CD4-positive, CD25-positive, alpha-beta regulatory T cell (primary cell): ENCODE measurements at places on chromosomes 3 and 15.

- no peak for DNase-seq
These were observed 17.3 kb upstream of the SRGAP3 start for GRCh38 chr3:9266716-9267115.

DNA sequence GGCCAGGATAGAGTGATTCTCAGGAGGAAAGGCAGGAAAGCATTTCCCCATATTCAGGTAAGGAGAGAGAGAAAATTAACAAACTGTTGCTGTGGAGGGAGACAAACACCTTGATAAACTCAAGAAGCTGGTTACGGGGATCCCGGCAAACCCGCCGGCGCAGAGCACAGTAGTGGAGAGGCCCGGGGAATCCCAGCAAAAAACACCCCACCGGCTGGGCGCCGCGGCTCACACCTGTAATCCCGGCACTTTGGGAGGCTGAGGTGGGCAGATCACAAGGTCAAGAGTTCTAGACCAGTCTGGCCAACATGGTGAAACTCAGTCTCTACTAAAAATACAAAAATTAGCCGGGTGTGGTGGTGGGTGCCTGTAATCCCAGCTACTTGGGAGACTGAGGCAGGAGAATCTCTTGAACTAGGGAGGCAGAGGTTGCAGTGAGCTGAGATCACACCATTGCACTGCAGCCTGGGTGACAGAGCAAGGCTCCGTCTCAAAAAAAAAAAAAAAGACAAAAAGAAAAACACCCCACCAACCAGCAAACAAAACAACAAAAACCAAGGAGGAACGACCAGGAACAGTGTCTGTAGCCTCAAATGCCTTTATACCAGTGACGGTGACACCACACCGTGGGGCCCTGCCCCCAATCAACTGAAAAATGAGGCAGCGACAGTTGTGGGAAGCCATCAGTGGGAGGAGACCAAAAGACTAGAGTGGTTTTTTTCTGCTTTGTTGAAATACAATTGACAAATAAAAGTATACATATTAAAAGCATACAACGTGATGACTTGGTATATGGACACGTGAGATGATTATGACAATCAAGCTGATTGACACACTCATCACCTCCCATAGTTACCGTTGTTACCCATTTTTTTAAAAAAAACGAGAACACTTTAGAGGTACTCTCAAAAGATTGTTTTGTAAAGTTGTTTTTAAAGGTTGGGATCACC is 40.2 kb upstream of the IDH2 start:
- peak; percentile 35 for DNase-seq

DNA sequence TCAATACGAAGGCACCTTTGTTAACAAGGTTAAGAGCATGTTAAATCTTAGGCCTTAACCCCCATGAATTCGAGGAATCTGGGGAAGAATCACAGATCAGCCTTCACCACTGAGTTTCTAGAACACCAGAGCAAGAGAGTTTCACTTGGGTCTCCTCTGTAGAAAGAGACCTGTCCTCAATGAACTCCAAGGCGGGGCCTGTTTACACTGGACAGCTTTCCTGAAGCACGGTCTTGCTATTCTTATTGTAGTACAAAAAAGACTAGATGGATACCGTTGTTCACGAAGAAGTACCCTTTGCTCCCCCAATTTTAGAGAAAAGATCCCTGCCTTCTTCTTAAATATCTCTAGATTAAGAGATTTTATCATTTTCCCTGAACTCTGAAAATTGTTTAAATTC is 64.9 kb downstream of the USF3 start:
- no peak for DNase-seq

GRCh38 chr15:96330064-96330449 is 443 bp upstream of the NR2F2 start:
- DNase-seq: no peak

GRCh38 chr3:17573396-17573795 is 169.0 kb downstream of the TBC1D5 start:
- DNase-seq: no peak

GRCh38 chr15:98684436-98684835 is 36.1 kb downstream of the IGF1R start:
- no peak for DNase-seq

DNA sequence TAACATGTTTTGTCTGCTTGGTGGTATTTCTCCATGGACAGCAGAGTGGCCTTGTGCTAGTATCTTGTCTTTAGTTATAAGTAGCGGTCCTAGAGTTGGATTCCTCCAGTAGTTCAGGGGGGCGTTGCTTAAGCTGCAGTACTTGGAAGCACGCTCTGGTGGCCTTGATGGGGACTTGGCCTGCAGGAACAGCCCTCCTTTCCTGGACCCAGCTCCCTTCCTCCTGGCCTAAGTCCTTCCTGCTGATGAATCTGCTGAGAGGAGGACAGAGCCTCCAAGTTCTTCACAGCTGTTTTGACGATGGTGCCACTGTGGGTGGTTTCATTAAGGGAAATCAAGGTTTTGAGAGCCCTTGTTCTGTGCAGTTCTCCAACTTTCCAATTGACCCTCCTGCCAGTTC is 38.6 kb upstream of the SEC22A start:
- no peak for DNase-seq

DNA sequence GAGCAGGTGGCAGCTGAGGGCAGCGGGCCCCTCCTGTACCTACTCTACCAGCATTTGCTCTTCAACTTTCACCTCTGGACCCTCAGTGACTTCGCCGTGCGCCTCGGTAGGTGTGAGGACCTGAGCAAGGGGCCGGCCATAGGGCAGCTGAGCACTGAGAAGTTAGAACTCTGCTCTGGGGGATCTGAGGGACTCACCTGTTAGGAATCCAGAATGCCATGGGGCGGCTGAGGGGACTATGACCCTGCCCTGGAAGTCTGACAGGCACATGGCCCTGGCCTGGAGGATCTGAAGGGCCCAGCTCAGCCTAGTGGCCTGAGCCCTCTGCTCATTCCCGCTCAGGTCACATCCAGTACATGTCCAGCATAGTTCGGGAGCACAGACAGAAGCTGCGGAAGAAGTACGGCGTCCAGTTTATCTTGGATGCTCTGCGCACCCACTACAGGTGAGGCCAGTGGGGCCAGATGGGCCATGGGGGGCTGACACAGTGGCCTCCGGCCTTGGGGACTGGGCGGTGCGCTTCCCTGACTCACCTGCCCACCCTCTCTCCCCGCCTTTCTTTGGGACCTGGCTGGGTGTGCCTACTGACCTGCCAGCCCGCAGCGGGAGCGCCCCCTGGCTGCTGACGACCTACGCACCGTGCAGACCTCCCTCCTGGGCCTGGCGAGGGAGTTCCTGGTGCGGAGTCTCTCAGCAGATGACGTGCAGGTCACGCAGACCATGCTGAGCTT is 18.8 kb downstream of the NBEAL2 start:
- DNase-seq: peak; percentile 52

- no peak for DNase-seq
These were observed 26.6 kb downstream of the COL8A1 start for GRCh38 chr3:99665017-99665416.

GRCh38 chr3:162721736-162722135 is 1225.1 kb downstream of the OTOL1 start:
- no peak for DNase-seq

DNA sequence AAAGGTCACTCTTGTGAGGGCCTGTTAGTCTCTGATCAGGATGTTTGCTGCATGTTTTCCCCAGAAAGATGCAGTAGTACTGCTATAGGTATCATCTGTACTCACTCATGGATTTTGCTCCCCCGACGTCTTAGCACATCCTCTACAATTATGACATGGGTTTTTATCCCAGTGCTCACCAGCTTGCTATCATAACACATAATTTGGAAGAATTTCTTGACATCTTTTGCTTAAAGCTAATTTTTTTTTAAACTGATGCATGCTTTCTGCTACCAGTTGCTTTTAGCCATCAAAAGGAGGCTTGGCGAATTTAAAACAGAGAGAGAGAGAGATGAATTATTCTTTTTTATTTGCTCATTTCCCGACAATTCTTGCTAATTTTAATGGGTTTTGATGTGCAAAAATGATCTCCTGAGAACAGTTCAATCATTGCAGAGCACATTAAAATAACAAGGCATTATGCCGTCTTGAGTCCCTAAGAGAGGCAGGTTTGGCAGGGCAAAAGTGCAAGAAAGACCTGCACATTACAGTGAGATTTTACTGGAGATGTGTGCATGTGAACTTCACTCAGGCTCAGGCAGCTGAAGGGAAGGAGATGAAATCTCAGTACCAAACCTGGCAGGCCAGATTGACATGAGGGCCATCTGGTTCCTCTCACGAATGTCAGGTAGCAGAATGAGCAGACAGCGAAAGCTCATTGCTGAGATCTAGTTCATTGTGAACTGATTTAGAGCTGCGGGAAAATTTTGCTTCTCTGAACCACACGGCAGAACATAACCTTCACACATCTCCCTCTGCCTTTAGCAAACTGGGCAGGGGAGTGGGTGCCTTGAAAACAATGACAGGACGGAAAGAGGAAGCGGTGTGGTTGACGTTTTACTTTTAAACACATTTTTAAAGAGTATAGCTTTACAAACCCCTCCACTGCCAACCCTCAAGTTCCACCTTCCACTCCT is 25.9 kb upstream of the GOLGA8B start:
- DNase-seq: peak; percentile 2

- no peak for DNase-seq
These were observed 31.3 kb downstream of the LDHAL6B start for GRCh38 chr15:59237924-59238331.

- DNase-seq: no peak
These were observed 56.7 kb upstream of the NUDT16 start for GRCh38 chr3:131324923-131325322.
